Testis (tissue), 5 donors: ENCODE measurements at places on chromosomes 5 and 9.

DNA sequence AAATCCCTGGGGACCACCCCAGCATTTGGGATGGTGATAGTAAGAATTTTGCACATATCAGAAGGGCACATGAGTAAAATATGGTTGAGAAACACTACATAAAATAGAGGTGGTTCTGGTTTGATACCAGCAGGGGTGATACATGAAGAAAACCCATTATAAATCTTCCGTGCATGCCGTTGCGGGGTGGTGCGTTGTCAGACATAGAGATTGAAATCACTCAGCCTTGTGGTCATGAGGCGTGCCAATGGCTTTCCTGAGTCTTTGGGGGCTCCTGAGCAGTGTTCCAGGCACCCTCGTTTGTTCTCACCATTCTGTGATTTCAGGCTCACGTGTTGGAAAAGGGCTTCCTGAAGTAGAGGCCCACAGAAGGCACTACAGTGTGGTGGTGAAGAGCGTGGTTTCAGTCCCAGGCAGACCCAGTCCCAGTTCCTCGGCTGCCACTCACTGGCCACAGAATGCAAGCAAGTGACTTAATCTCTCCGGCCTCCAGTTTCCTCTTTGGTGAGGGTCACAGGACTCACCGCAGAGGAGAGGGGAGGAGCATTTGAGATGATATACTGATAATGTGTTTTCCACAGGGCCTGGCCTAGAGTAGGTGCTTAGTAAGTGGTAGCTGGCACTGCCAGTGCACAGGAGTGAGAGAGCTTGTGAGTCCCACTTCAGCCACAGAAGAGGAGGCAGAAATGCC, 20.5 kb upstream of the GLRX start:
- peak; percentile 62 for DNase-seq

DNA sequence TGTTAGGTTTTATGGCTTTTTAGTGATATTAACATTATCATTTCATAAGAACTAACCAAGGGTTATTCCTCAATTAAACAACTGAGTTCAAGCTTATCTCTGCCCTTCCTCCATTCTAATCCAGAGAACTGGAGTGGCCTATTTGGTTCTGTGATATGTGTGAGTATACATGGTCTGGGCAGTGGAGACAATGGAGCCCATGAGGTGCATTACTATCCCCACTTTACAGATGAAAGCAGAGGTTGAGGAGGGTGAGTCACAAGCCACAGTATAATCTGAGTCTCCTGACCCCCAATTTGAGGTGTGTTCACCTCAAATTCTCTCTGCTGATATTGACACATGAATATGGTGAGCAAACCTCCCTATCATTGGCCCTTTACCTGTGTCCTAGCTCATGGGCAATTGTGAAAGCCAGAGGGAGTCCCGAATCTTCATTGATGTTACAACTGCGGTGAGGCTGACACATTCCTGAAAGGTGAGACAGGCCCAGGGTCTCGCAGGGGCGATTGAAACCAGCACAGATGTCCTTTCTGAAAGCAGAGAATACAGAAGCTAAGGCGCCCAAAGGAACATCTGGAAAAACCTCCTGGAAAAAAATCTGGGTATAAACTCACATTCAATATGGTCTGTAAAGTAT, 217.2 kb downstream of the TARS1 start:
- no peak for DNase-seq

- no peak for DNase-seq
Observed at GRCh38 chr5:163586531-163586956, 81.1 kb downstream of the MAT2B start.

- no peak for DNase-seq
Observed at GRCh38 chr5:161022151-161022550, 170.1 kb upstream of the ATP10B start.

- no peak for DNase-seq
Observed at GRCh38 chr5:5104550-5104949, 35.6 kb upstream of the ADAMTS16 start.

DNA sequence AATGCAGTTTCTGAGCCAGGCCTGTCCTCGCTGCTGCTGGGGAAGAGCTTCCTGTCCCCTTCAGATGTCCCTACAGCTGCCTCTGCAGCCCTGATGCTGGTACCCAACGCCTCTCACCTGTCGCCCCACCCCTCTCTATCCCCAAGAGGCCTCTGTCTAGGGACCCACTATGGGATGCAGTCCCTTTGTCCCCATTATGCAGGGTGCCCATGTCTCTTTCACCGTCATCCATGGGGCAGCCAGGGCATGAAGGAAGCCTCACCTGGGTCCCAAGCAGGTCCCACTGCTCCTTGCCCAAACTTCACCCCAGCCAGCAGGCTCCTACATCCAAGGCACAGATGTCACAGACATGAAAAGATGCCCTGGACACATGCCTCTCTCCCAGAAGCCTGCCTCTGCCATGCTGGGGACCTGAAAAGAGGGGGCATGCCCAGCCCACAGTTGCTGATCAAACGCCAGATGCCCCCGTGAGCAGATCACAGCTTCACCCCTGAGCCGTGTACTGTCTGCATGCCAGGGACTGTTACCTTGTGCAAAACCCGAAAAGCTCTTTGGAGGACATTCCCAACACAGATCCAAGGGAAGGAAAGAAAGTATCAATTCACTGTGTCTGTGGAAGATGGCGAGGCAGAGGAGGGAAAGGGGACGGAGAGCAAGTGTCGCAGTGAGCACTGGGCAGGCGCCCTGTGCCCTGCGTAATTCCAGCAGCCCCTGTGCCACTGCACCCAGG, 81.0 kb downstream of the ADAMTS2 start:
- DNase-seq, result peak; percentile 14

- no peak for DNase-seq
Observed at GRCh38 chr9:109403766-109404320, 83.0 kb upstream of the EPB41L4B start.

DNA sequence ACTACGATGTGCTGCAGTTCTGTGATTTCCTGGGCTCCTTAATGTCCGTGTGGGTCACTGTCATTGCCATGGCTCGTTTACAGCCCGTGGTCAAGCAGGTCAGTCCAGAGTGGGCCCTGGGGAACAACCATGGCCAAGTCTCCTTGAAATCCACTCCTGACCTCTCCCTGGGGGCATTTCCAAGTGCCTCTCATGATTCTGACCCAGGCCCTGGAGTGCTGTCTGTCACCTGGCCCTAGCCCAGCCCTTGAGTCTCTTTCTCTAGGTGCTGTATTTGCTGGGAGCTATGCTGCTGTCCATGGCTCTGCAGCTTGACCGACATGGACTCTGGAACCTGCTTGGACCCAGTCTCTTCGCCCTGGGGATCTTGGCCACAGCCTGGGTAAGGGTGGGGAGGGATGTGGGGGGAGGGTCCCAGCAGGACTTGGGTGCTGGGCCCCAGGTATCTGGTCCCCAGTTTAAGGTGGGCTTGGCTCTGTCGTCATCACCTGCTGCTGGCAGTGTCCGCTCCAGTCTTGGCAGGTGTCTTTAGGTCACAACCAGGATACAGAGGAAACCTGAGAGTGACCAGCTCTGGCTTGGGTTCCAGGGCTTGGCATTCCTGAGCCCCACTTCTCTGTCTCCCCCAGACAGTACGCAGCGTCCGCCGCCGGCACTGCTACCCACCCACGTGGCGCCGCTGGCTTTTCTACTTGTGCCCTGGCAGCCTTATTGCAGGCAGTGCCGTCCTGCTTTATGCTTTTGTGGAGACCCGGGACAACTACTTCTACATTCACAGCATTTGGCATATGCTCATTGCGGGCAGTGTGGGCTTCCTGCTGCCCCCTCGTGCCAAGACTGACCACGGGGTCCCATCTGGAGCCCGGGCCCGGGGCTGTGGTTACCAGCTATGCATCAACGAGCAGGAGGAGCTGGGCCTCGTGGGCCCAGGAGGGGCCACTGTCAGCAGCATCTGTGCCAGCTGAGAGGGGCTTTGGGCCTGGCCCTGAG, 17.0 kb downstream of the OR13J1 start:
- DNase-seq, result no peak

DNA sequence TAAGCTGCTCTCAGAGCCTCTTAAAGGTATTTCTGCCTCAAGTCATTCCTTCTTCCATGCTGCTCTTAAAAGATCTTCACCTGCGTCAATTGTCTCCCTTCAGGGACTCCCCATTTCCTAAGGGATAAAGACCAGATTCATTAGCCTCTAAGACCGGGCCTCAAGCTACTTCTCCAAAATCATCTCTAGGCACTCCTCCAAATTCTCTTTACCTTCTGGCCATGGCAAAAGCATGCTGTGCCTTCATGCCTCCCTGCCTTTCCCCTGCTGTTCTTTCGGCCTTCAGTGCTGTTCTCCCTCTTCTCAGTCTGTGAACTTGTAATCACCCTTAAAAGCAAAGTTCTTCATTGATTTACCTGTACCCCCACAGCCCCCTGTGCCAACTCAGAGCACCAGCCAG, 4.4 kb downstream of the TMOD1 start:
- no peak for DNase-seq

DNA sequence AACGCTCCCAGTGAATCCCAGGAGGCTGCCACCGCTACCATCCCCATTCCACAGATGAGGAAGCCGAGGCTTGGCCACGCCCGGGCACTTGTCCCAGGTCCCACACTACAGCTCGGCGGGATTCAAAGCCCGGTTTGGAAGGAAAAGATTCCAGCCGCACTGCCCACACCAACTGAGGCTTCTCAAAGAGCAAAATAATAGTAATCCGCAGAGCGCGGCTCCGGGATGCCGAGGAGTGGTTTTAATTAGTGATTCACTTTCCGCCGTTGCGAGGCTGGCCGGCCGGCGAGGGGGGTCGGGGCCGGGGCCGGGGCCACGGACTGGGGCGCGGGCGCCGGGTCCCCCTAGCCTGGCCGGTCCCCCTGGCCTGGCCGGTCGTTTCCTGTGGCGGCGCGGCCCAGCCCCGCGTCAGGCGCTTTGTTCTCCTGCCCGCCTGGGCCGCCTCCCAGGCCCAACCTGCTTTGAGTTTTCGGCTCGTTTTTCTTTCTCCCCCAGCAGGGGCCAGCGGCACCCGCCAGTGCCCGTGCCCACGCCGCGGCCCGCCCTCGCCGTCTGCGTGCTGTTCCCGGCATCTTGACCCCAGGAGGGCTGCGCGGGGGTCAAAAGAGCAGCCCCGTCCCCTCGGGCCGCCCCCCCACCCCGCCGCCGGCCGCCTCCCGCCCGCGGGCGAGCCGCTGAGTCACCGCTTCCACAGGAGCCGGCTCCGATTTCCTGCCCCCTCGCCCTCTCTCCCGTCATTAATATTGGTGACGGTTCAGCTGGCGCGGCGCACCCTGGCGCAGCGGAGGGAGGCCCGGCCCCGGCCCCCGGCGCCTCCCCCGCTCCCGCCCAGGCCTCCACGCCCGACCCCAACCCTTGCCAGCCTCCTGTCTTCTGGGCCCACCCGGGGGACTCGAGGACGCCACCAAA, 31.2 kb downstream of the FGF18 start:
- peak; percentile 29 for DNase-seq

DNA sequence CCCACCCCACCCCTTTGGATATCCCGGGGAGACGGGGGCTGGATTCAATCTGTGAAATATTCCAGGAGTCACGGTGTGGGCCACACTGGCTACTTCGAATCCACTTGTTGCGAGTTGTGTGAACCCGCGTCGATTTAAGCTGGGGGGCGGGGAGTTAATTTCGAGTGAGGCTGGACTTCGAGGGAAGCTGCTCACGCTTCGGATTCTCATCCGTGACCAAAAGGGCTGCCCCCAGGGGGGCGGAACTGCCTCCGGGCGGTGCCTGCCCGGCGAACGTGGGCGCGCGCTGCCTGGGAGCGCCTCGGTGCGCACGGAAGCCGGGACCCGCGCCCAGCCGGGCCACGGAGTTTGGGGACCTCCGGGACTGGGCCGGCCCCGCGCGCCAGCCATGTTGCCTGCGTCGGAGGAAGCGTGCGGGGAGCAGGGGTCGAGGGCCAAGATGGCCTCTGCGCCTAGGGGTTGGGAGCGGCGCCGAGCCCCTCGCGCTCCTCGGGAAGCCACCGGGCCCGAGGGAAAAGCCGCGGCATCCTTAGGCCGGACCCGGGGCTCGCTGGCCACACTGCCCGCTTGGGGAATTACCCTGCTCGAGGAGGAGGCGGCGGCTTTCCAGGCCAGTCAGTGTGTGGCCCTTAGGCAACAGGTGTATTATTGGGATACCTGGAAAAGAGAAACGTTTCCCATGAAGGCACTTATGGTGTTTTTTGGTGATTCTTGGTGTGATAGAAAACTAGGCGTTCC, 975 bp downstream of the OCLN start:
- peak; percentile 30 for DNase-seq

DNA sequence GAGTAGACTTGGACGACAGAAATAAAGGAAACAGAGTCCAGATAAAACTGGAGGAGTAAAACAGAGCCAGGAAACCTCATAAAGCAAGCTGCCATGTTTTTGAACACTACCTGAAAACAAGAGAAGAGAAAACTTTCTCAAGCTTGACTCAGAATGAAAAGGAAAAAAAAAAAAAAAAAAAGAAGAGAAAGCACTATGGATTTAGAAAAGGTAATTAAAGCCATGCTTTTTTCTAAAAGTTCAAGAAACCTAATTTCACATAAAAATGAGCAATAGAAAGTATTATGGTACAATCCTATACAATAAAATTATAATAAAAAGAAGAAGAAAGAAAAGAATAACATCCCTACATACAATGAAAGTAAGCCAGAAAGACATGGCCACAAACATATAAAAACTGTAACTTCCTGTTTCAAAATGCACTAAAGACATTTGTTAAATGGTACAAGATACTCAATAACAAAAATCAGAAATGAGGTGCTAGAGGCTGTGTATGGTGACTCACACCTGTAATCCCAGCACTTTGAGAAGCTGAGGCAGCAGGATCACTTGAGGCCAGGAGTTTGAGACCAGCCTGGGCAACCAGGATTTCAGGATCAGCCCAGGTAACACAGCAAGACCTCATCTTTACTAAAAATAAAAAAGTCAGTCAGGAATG, 129.5 kb downstream of the SIL1 start:
- no peak for DNase-seq

- DNase-seq, result no peak
Observed at GRCh38 chr5:98513380-98513779, 260.1 kb upstream of the RGMB start.

DNA sequence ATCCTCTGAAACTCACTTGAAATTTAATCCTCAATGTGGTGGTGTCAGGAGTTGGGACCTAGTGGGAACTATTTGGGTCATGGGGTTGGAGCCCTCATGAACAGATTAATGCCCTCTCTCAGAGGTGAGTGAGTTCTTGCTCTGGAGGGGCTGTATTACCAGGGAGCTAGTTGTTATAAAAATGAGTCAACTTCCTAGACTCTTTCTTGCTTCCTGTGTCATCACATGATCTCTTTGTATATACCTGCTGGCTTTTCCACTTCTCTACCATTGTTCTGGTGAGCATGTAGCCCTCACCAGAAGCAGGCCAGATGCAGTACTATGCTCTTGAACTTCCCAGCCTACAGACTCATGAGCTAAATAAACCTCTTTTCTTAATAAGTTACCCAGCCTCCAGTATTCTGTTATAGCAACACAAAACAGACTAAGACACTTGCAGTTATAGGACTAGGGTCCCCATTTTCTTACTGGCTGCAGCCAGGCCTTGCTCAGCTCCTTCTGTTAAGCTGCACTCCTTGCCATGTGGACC, 127.5 kb downstream of the SUSD1 start:
- no peak for DNase-seq

GRCh38 chr5:80442742-80443141, 34.9 kb downstream of the ZFYVE16 start:
- DNase-seq, result no peak

- DNase-seq, result no peak
Observed at GRCh38 chr5:120326651-120327050, 137.4 kb upstream of the PRR16 start.
